Stimulated activated CD4-positive, alpha-beta T cell treated with anti-CD3 and anti-CD28 coated beads, Interleukin-12 subunit alpha, Interleukin-12 subunit beta, amount 100 ng/mL, for 4 hours (primary cell): ENCODE measurements at places on chromosomes 12 and 14.

GRCh38 chr14:41349289-41349910 lies 257.3 kb upstream of the LRFN5 start:
- DNase-seq = no peak

- no peak for DNase-seq
Observed at GRCh38 chr12:93198086-93198485, 179.6 kb upstream of the NUDT4 start.

- DNase-seq = no peak
Observed at GRCh38 chr12:127620735-127621355, 646.1 kb upstream of the TMEM132C start.

DNA sequence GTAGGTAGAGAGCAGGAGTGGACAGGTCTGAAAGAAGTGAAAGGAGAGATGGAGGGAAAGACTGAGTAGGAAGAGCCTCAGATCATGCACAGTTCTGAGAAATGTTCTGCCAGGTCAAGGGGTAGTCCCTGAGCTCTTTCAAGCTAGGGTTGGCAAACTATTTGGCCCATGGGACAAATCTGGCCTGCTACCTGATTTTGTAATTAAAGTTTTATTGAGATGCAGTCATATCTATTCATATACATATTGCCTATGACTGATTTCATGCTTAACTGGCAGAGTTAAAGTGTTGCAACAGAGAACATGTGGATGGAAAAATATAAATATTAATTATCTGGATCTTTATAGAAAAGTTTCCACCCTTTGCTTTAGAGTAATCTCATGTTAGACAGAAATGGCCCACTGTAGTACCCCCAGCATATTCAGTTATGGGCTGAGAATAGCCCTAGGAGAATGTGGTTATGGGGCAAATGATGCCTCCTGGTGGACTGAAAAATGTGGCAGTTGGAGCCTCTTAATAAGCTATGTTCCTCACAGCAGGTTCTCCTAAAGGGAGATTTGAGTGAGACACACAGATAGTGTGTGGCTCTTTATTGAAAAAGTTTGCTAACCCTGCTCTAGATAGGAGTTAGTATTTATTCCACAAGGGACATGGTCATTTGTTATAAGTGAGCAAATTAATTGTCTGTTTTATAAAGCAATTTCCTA lies 476.9 kb downstream of the LRIG3 start:
- no peak for DNase-seq

DNA sequence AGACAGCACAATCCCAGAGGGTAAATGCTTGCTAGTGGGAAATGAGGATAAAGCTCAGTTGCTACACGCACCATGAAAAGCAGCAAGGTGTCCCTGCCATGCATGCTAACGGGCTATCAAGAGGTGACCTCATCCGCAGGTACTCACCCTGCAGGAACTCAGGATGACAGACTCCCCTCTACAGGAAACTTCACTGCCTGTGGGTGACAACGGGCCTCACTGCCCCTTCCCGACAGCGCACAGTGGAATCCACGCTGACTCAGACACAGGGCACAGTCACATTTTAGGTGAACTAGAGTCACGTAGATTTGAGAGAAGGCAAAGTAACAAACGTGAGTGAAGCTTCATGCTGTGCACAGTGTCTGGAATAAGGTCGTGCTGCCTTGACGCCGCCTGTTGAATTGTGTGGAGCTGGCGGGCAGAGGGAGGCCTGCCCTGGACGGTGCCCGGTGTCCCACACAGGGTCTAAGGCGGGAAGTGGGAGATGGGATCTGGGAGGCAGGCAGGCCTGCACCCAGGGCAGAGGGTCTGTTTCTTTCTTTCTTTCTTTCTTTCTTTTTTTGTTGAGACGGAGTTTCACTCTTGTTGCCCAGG lies 331.8 kb downstream of the TMEM132D start:
- no peak for DNase-seq

DNA sequence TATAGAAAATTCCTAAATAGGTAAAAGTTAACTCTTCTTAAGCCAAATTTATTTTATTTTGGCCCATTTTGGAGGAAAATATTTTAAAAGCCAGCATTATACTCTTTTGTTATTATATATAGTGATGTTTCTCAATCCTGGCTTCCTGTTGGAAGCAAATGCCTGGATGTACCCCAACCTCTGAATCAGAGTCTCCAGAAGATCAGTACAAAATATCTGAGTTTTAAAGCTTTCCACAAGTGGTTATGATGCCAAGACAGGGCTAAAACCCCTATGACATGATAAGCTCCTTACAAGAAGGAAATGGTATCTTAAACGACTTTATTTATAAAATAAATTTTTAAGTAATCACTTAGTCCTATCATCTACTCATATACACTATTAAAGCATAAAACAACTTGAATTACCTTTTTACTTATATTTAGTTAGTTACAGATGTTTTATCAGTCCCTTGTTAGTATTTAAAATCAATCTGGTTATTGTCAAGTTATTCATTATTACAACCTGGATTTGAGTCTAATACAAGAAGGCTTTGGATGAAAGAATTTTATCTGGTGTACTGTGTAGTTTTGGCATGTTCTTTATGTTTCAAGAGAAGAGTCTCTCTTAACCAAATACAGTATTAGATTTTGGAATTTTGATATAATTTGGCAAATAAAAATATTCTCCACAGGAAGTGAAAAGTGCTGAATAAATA lies 238.1 kb downstream of the SLC2A13 start:
- no peak for DNase-seq

GRCh38 chr14:61184112-61184511 lies 97.0 kb downstream of the TMEM30B start:
- no peak for DNase-seq

- DNase-seq = no peak
Observed at GRCh38 chr14:74155287-74155686, 70.5 kb downstream of the LIN52 start.

DNA sequence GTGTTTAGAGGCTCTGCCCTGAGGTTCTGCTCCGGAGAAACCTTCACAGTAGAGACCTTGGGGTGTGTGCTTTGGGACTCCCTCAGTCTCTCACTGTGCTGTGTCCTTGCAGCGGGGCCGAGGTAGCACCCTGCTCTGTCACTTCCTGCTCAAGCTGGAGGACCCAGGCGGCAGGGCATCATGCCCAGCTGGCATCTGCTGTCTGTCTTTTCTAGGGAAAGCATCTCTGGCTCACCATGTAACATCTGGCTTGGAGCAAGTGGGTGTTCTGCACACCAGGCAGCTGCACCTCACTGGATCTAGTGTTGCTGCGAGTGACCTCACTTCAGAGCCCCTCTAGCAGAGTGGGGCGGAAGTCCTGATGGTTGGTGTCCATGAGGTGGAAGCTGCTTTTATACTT lies 124.5 kb downstream of the ESRRB start:
- no peak for DNase-seq

DNA sequence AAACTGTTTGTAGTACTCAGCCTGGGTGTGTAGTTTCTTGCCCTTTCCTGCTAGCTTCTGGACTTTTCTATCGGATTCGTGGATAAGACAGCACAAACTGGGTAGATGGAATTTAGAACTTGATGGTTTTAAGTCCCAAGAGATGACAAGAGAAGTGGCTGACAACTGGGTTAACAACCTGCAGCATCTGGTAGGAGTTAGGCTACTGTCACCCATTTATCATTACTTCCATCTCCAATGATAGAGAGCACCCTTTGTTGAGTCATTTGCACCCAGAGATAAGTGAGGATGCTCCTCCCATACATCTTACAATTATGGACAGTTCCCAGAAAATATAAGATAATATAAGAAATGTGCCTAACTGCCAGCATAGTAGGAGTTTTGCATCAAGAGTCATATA lies 50.2 kb upstream of the FLRT2 start:
- no peak for DNase-seq

DNA sequence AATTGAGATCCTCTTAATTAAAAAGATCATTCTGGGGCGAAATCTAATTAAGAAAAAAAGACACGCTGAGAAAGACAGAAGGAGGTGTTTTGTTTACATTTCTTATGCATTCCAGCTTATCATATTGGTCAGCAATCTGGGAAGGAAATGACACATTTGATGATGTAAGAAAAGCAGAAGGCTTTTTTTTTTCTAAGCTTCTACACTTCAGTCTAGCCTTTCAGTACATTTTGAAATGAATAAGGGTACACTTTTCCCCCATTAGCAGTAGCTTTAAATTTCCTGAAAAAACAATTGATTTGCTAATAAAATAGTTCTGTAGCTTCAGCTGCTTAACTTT lies 5.9 kb upstream of the GSC start:
- no peak for DNase-seq

GRCh38 chr12:59055204-59055860 lies 135.0 kb upstream of the LRIG3 start:
- DNase-seq = no peak

DNA sequence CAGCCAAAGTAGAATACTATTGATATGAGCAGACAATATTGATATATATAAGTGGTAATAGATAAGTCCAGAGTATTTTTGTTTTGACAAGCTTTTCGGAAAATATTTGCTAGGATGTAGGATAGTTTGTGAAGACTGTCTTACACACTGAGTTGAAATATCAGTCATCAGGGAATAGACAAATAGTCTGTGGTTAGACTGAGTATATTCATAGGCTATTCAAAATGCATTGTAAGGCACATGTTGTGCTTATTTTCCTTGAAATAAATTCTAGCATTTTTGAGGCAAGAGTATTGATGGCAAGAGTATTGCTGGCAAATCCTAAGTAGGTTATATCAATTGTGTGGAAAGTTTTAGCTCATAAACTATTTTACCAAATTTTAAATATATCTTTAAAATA lies 201.1 kb downstream of the LRIG3 start:
- DNase-seq = no peak

GRCh38 chr12:15708396-15709076 lies 80.7 kb downstream of the EPS8 start:
- DNase-seq = no peak

GRCh38 chr14:104239185-104239775 lies 100.9 kb downstream of the KIF26A start:
- no peak for DNase-seq

- no peak for DNase-seq
Observed at GRCh38 chr14:73909681-73910080, 23.0 kb downstream of the ZNF410 start.
